ENCODE measurements at places on chromosomes 2 and 18.
A peak's percentile ranks its signal among the peaks of the same experiment; 100 is the strongest.

- DNase-seq: no peak
Measured at GRCh38 chr2:113164215-113164929, 9.4 kb upstream of the PSD4 start.

- no peak for DNase-seq
Measured at GRCh38 chr2:38163006-38163405, 87.1 kb upstream of the CYP1B1 start.

GRCh38 chr2:197079832-197080555, 153.5 kb upstream of the PGAP1 start:
- no peak for DNase-seq

DNA sequence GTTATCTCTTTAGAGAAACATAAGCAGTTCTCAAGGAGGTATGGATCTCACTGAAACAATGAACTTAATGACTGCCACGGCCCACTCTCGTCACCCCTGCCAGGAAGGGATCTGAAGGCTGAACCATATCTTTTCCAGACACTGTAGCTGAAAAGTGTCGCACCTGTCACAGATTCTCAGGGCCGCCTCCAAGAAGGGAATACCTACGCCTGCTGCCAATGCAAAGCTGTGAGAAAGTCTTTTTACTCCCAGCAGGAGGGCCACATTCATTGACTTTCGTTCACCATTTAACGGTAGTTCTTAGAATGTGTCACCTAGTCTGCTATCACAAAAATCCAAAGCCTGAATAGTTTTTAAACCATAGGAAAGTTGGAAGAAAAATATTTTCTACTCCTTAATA, 66.7 kb upstream of the SH3BP4 start:
- DNase-seq: no peak

- peak; percentile 15 for DNase-seq
Measured at GRCh38 chr2:74845217-74845751, 11.4 kb downstream of the HK2 start.

- no peak for DNase-seq
Measured at GRCh38 chr2:23631389-23631788, 246.4 kb downstream of the KLHL29 start.

- no peak for DNase-seq
Measured at GRCh38 chr2:3597567-3597966, 2.7 kb downstream of the COLEC11 start.

- DNase-seq: no peak
Measured at GRCh38 chr18:46711444-46711863, 45.4 kb downstream of the ST8SIA5 start.

DNA sequence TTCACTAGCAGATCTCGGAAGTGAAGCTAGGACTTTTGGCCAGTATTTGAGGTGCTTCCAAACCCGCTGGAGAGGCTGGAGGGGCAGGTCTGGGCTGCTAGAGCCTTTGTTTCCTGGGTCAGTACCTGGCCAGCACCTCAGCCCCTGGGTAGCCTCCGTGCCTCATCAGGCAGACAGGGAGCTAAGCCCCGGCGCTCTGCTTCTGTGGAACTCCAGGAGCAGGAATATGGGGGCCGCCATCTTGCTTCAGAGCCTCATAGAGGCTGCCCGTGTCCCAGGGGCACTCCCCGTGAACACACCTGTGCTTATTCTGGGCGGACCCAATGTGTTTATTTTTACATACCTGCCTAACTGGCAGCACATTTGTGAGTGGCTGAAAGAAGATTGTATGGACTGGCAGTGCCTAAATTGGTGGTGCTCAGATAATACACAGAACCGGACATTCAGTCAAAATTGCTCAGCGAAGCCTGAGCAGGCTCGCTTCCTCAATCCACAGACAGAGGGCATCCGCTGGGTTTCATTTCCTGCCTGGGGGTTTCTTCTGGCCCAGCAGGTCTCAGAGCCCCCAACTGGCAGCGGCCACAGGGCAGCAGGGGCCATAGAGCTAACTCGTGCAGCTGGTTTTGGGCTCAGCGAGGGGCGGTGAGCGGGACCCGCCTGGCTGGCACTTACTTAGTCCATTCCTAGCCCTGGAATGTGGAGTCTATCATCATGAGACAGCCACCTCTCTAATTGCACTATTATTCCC, 176.8 kb upstream of the ALKAL2 start:
- DNase-seq: no peak

- no peak for DNase-seq
Measured at GRCh38 chr18:49886891-49887764, 73.8 kb upstream of the ACAA2 start.

GRCh38 chr2:121532894-121533293, 2.2 kb downstream of the RNU4ATAC start:
- no peak for DNase-seq

DNA sequence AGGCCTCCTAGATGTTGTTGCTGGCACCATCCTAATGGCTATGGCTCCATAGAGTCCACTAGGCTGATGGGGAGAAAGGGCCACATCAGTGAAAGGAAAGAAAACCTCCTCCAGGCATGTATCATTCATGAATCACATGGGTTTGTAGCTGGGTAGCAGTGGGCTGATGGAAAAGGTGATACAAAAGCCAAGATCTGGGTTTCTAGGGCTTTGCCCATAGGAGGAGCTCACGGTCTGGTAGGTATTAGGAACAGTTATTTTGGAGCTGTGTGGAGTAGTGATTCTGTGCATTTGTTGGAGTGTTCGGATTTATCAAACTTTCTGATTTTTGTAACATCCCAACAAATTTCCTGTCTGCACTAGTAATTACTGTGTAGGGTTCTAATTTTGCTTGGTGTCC, 259.2 kb downstream of the SLC4A3 start:
- no peak for DNase-seq

- no peak for DNase-seq
Measured at GRCh38 chr2:8234253-8234652, 447.6 kb upstream of the ID2 start.

DNA sequence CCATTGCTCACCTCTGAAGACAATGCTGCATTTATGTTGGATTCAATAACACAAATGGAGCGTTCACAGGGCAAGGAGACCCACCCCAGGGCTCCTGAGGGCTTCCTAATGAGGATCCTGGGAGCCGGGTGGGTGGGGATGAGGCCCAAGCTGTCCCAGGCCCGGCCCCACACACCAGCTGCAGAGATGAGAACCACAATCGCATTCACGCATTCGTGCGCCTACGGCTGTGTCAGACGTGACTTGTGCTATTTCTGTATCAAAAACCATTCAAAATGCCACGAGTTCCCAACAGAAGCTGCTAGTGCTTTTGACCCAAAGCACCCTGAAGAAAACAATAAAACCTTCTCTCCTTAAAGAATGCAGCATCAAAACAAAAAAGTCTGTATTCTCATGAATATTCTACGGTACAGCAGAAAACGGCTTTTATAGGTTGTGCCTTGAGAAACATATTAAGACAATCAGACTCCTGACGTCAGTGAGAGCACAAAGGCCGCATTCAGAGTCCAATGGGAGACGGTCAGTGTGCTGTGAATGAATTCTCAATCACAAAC, 205.4 kb downstream of the HDAC4 start:
- no peak for DNase-seq

DNA sequence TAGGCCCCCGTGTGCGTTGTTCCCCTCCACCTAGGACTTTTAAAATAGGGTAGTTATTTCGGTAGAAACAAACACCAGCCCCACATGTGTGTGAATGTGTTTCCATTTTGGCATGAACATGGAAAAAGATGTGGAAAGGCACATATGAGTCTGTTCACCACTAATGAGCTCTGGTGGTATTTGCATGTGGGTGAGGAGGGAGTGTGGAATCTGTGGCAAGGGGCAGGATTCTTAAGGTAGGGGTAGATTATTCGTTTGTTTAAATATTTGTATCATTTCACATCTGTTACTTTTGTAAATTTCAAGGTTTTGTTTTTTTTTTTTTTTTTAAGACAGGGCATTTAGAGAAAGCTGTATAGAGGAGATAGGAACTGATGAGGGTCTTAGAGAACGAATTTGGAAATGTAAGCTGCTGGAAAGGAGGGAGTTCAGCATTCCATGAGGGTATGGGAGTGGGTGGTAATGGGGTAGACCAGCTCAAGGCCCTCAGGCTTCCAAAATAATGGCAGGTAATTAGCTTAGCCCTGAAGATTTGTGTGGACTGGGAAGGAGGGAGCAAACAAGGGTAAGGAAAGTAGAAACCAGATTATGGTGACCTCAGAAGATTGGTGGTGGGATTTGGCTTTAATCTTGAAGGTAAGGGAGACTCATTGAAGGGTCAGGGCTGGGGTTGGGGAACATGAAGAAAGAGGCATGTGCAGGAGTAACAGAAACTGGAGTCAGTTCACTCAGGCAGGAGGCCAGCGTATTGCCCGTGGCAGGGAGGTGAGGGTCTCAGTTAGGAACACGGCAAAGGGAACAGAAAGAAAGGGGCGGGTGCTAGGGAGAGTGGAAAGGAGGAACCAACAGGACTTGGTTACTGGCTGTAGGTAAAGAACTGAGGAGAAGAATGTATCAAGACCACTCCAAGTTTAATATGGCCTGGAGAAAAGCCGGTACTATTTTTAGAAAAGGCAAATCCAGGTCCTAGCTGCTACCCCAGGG, 123.6 kb downstream of the PLB1 start:
- no peak for DNase-seq

GRCh38 chr2:69390471-69390870, 3.4 kb upstream of the GFPT1 start:
- no peak for DNase-seq

DNA sequence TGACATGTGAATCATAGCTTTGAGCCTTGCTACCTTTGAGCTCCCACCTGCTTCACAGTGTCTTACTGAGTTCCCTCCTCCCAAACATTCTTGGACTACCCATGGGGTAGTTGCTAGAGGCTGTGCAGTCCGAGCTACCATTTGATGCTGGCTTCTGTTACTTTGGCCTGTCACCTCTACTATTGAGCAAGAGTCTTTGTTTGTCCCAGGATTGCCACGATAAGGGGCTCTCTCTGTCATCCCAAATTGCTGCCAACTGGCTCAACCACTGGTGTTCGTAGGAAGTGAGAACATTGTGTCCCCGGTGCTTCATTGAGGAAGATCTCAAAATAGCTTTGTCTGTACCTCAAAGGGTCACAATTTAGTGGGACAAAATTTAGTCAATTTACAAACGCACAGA, 59.1 kb upstream of the PAX8 start:
- no peak for DNase-seq

GRCh38 chr2:159251296-159252173, 35.0 kb downstream of the WDSUB1 start:
- no peak for DNase-seq

DNA sequence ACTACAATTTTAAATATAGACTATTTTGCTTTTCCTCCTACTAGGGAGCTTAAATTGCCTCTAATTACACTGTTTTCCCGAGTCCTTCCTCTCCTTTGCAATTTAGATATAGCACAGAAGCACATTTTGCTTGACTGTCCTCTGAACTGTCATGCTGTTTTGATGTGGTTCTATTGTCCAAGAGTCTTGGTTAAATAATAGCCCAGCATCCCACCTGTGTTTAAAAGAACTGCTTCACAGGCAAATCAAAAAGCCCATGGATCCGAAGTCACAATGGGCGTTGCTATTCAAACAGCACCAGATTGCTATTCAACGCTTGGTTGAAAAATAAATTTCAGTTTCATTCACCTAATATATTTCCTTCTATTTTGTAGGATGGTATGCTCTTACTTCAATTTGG, 22.3 kb upstream of the ACTR3 start:
- no peak for DNase-seq

GRCh38 chr2:70083344-70084156, 3.7 kb upstream of the PCBP1 start:
- DNase-seq: no peak

- no peak for DNase-seq
Measured at GRCh38 chr2:166451468-166451867, 42.6 kb downstream of the SCN7A start.

- DNase-seq: no peak
Measured at GRCh38 chr2:99801327-99801901, 311.6 kb upstream of the REV1 start.

GRCh38 chr2:41912337-41912736, 135.5 kb upstream of the PKDCC start:
- no peak for DNase-seq

DNA sequence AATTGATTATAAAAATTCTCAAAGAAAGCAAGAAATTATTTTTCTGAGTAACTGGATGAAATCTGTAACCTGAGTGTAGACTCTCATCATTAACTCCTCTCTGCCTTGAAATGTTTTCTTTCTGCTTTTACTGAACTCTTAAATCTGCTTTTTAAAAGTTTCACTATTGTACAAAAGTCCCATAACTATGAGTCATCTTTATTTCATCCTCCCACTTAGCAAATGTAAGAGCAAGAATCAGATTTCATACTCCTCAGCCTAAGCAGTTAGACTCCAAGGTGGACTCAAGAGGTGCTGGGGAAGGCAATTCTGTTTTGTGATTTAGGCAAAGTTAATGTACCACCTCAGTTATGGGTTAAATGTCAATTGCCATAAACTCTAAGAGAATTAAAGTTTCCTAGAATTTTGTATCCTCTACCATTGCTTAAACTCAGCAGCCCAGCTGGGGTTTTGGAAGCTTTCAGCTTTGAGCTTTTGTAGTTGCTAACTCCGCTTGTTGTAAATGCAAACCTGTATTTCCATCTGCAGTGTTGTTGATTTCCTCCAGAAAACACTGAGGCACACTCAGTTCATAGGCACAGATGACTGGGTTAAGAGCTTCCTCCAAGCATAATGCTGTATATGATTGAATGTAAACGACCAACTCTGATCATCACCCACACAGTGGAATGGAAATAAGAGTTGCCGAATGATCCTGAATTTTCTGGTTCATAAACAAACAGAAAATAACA, 268.8 kb downstream of the ARHGAP15 start:
- no peak for DNase-seq

- DNase-seq: no peak
Measured at GRCh38 chr2:136195226-136195625, 77.3 kb upstream of the CXCR4 start.

- DNase-seq: peak; percentile 29
Measured at GRCh38 chr2:171086352-171087290, 74.1 kb downstream of the TLK1 start.

GRCh38 chr2:74835831-74836674, 2.1 kb downstream of the HK2 start:
- no peak for DNase-seq

DNA sequence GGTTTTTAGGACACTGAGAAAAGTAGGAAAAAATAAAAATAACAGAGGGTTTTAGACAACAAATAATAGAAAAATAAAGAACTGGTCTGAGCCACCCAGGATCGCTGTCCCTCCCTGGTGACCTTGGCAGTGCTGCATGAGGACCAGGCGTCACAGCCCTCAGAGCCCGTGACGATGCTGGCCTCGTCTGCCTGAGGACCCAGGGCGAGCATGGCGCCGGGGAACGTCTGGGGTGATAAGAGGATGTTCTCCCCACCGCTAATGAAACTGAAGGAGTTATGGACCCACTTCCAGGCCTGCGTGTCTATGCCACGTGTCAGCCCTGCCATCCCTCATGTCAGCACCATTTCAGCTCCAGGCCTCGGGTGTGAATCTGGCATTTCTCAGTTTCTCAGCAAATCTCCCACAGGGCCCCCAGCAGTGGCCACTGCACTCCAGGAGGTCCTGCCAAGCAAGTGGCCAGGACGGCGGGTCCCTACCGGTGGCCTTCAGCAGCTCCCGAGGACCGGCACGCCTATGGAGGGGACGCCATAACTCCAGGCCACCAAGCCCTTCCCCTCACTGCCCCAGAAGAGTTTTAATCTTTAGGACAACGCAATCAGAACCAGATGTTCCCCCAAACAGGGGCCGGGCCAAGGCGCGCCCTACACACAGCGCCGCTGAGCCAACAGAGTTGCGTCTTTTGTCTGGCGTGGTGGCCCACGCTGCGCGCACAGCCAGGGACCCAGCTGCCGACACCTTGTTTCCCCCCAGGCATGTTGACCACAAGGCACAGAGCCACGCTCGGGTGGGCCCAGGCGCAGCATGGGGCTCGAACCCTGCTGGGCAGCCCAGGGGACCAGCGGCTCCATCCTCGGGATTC, 179.7 kb downstream of the TWIST2 start:
- no peak for DNase-seq

Data from activated T-cell treated with anti-CD3 and anti-CD28 coated beads for 1 hour (primary cell).